ENCODE measurements at places on chromosomes 11 and 22.

GRCh38 chr22:40476341-40476740, 105.9 kb downstream of the SGSM3 start:
- no peak for DNase-seq

DNA sequence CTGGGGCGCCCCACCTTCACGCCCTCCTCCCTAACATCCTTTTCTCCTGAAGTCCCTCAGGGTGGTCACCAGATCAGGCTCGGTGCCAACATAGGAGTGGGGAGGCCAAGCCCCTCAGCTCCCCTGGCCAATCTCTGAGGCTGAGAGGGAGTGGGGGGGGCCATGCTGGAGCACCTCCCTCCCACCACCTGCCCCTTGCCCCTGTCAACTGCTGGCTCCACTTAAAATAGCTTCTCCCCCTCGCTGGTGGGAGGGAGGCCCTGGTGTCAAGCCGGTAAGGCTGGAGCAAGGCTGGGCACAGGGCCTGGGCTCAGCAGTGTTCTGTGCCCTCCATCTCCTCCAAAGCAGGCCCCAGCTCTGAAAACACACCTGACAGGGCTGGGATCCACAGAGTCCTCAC, 4.9 kb downstream of the PLXNB2 start:
- DNase-seq = no peak

GRCh38 chr11:19633276-19633675, 79.4 kb upstream of the NAV2 start:
- peak; percentile 50 for DNase-seq

- DNase-seq = no peak
Measured at GRCh38 chr22:43886231-43886630, 5.6 kb downstream of the PNPLA5 start.

- peak; percentile 82 for DNase-seq
Measured at GRCh38 chr11:61834278-61835048, 6.4 kb downstream of the FADS2 start.

DNA sequence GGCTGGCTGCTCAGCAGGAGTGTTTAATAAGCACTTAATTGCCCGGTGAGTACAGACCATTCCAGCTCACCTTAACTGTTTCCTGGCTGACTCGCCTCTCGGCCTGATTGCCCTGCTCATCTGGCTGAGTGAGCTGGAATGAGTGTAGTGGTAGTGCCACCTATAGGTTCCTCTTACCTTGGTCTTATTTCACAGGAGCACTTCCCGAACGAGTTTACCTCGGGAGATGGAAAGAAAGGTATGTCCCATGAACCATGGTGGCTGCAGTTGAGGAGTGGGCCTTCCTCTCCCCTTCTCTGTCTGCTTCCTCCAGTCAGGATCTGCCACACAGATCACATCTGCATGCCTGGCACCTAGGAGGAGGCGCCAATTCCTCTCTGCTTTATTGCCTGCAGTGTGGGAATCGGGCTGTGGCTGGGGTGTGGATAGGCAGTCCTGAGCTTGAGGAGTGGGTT, 26.7 kb downstream of the UPB1 start:
- DNase-seq = peak; percentile 62

GRCh38 chr11:88181776-88182175, 6.5 kb upstream of the RAB38 start:
- no peak for DNase-seq

DNA sequence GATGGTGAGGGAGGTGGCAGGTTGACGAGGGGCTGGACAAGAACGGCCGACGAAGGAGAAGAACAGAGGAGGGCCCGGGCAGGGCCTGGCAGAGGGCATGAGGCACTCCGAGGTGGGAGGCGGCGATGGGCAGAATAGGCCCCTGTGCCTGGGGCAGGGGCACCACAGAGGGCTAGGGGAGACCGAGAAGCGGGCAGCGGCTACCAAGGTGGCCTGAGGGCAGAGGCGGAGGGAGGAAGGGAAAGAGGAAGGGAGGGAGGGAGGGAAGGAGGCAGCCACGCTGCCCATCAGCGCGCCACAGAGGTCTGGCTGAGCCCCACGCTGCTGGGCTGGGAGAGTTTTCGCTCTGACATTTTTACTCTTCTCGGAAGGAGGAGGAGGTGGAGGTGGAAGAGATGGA, 11.3 kb downstream of the LSP1 start:
- DNase-seq = no peak

DNA sequence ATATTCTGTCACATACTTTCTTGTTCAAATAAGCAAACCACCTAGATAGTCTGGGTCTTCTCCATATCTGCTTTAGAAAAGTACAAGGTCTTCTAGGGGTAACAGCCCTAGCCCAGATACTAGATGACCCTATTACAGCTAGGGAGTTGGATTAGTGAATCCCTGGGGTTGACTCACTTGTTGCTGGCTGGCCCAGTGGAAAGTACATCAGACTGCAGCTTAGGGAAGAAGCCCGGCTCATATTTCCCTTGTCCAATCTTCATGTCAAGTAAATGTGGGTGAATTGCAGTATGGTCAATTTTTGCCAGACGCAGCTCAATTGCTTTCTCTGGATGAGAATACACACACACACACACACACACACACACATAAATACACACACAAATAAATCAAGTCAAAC, 79.1 kb upstream of the SCUBE2 start:
- DNase-seq = peak; percentile 50

DNA sequence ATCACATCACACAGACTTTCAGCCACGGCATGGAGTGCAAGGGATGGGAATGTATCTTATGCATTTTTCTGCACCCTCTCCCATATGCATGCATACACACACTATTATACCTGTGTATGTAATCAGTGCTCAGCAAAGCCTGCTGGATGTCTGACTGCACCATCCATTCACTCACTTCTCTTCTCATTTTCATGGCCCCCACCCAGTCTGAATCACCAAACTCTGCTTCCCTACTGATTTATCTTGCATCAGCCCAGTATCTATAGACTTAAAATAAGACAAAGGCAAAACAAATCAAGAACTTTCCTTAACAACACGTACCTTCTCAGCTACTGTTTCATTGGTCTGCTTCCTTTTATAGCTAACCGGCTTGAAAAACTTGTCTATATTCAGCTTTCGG, 21.6 kb downstream of the DBX1 start:
- DNase-seq = no peak

GRCh38 chr11:114447892-114448291, 8.6 kb downstream of the REXO2 start:
- DNase-seq = peak; percentile 65

- DNase-seq = peak; percentile 26
Measured at GRCh38 chr11:57340039-57340615, 2.0 kb downstream of the P2RX3 start.

DNA sequence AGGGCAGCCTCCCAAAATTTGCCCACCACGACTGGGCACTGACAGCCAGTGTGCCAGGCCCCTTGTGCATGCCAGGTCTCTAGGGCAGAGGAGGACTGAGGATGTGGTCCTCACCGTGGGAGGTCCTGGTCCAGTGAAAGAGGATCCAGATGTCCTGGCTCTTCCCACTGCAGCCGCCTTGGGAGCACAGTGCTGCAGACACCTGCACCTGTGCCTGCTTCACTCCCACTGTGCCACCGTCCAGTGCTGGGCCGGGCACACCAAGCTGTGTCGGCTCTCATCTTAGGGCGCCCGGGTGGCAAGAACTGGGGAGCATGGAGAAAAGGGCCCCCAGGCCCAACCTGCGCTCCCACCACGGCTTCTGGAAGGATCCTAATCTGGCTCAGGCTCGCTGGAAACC, 1147.1 kb downstream of the BRD1 start:
- DNase-seq = no peak

- no peak for DNase-seq
Measured at GRCh38 chr11:77003963-77004362, 30.2 kb upstream of the B3GNT6 start.

DNA sequence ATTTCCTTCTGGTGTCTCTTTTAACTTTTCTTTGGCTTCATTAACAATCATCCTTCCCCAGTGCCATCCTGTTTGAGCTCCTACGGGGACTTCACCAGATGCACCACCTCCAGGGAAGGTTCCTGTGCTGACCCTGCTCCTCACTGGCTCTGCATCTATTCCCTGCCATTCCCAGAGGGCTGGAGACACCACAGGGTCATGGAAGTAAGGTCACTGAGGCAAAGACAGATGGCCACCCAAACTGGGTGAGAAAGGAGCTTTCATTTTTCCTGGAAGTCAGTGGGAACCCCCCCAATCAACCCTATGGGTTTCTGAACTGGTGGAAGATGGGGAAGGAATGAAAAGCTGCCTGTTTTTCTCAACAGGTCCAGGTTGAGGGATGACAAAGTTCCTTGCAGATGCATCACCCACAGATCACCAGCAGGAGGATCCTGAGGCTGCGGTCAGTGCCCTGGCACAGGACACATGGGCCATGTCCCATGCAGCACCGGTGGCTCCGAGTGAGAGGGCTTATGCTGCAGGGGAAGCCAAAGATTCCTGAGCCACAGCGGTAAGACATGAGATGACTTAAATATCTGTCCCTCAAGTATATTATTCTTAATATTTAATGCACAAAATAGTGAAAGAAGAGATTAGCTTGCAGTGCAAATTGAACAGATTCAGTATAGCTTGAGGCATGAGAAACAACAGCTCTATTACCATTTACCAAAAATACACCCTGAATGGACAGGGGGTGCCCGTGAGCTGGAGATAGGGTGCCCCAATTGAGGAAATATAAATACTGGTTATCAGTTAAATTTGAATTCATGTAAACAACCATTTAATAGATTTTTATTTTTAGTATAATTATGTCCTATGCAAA, 73.0 kb upstream of the VPREB1 start:
- no peak for DNase-seq

- DNase-seq = peak; percentile 53
Measured at GRCh38 chr11:24312464-24313238, 184.2 kb upstream of the LUZP2 start.

DNA sequence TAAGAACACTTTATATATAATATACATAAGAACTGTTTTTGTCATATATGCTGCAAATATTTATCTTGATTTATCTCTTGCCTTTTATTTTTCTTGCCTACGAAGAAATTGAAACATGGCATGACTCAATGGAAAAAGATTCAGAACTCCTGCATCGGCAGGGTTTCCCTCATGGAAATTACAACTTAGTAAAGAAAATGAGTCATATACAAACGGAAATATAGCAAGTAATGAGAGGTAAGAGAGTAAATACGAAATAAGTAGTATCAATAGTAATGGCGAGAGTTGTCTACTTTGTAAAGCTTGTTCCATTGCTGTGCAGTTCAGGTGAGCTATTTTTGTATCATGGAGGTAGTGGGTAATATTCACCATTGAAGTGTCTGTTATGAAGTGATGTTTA, 350.4 kb downstream of the DDX10 start:
- peak; percentile 49 for DNase-seq

- DNase-seq = no peak
Measured at GRCh38 chr22:48972979-48973693, 854.5 kb downstream of the BRD1 start.

- no peak for DNase-seq
Measured at GRCh38 chr11:115155978-115156377, 348.2 kb downstream of the CADM1 start.

DNA sequence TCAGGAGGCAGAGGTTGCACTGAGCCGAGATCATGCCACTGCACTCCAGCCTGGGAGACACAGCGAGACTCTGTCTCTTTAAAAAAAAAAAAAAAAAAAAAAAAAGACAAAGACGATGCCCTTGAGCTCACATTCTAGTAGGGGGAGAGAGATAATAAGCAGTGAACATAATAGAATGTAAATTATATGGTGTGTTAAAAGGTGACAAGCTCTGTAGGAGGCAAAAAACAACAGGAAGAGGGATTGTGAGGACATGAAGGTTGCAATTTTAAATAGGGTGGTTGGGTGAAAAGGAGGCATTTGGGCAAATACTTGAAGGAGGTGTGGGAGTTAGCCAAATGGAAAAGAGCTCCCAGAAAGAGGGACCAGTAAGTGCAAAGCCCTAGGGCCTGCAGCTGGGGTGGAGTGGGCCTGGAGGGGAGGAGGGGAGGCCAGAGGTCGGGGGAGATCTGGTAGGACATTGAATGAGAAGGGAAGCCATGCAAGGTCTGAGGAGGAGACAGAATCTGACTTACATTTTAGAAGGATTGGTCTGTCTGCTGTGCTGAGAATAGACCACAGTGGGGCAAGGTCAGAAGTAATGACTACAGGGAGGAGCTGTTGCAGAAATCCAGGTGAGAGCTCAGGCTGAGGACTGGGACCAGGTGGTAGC, 26.6 kb downstream of the P2RY2 start:
- DNase-seq = no peak

DNA sequence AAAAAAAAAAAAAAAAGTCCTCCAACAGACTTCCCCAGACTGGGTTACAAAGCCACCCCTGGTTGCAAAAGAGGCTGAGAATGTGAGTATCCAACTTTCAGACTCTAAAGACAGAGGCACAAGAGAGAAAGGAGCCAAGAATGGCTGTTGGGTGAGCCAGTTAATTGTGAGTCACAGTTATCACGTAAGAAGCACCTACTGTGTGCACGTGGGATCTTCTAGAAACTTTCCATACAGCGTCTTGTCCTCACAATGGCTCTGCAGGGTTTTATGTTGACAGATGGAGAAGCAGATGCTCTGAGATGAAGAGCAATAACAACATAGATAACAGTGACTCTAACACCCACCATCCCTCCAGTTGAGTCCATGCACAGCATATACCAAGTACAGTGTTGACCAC, 41.0 kb downstream of the CD82 start:
- DNase-seq = no peak

DNA sequence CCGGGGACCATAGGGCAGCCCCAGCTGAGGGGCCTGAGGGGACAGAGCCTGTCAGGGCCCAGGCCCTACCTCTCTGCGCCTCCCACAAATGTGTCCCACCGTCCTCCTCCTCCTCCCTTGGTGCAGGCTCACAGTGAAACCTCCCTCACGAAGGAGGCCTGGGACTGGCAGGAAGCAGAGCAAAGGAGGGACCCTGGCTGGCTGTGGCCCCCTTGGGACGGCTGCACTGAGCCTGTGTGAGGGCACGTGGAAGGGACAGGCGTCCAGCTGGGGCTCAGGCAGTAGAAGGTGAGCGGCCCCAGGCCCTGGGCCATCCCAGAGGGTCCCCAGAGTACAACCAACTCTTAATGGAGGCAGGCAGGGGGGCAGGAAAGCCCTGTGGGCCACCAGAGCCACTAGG, 60.7 kb downstream of the ELFN2 start:
- no peak for DNase-seq

GRCh38 chr11:115215694-115216617, 288.3 kb downstream of the CADM1 start:
- no peak for DNase-seq

GRCh38 chr22:38824585-38824984, 19.2 kb downstream of the NPTXR start:
- DNase-seq = peak; percentile 62

GRCh38 chr22:20777420-20778177, 3.7 kb downstream of the SERPIND1 start:
- peak; percentile 92 for DNase-seq

- peak; percentile 94 for DNase-seq
Measured at GRCh38 chr11:58616594-58616993, 5.9 kb upstream of the CNTF start.

DNA sequence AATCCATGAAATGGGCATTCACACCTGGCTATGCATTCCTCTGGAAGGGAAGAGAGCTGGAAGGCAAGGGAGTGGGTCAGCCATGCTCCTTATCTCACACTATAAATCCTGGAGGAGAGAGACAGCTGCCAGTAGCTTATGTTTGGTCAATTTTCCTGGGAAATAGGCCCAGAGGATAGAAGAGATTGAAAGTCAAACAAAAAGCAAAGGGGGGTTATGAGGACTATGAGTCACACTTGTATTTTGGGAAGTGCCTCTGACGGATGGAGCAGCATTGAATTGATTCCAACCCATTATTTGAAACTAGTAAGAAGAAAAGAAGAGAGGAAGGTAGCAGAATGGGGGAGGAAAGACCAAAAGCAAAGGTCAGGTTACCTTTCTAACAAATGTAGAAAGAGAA, 25.0 kb downstream of the SNX19 start:
- DNase-seq = peak; percentile 75
